ENCODE measurements at places on chromosomes 4 and X. TPM values are rescaled to one million over a fixed set of nuclear protein-coding genes. Genes with fewer than 3 reads are reported as not detected.

SFRP2 gene
- total RNA-seq: 15.0 TPM

AFF2 gene
- 6.5 TPM for total RNA-seq

- no peaks in the 10 kb centered on the region for H3K27me3 ChIP-seq
- H3K4me3 ChIP-seq: no peak overlapping the region
- H3K27ac ChIP-seq: no peak overlapping the region
- no peaks in the 10 kb centered on the region for H3K4me1 ChIP-seq
Observed at GRCh38 chrX:7580127-7580526, 262.8 kb upstream of the VCX start.

DNA sequence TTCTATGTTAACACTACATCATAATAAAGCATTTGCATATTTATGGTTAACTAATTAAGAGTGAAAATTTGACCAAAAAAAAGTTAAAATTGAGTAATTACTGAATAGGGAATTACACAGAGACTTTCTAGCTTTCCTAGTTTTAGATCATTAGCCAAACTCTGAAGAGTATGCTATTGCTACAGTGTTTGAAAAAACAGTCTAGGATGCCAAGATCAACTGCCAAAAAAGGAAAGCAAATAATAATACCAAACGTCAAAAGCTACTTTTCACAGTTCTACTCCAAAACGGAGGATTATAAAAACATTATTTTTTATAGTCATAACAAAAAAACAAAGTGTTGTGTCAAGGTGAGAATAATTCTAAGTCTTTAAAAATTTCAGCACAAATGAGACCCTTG is 359.8 kb upstream of the CTSO start:
- no peaks in the 10 kb centered on the region for H3K4me1 ChIP-seq
- no peaks in the 10 kb centered on the region for H3K36me3 ChIP-seq
- no peak overlapping the region for H3K27ac ChIP-seq
- H3K4me3 ChIP-seq: no peak overlapping the region
- no peak for DNase-seq

GRCh38 chrX:861340-861890 is 230.8 kb downstream of the SHOX start:
- H3K4me1 ChIP-seq: no peaks in the 10 kb centered on the region
- no peak for DNase-seq
- no peaks in the 10 kb centered on the region for H3K27me3 ChIP-seq
- no peak overlapping the region for H3K4me3 ChIP-seq
- H3K27ac ChIP-seq: no peak overlapping the region

DNA sequence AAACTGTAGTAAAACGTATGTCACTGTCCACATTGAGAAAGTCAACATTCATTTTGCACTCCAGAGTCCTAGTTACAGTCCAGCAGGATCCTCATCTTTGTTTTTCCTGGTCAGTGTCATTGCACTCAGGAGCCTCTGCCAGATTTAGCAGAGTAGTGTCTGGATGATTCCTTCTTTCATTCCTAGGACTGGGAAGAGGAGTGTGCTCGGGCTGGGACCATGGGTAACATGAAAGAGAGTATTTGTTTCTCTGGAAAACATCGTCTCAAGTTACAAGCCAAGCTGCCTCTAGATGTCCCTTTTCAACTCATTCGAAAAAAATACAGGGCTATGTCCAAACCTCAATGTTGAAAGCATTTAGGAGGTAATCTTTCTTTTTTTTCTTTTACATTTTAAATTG is 69.9 kb upstream of the TNIP3 start:
- no peaks in the 10 kb centered on the region for H3K36me3 ChIP-seq
- H3K27me3 ChIP-seq: no peaks in the 10 kb centered on the region
- H3K27ac ChIP-seq: no peak overlapping the region
- H3K4me3 ChIP-seq: no peak overlapping the region
- no peak for DNase-seq

DNA sequence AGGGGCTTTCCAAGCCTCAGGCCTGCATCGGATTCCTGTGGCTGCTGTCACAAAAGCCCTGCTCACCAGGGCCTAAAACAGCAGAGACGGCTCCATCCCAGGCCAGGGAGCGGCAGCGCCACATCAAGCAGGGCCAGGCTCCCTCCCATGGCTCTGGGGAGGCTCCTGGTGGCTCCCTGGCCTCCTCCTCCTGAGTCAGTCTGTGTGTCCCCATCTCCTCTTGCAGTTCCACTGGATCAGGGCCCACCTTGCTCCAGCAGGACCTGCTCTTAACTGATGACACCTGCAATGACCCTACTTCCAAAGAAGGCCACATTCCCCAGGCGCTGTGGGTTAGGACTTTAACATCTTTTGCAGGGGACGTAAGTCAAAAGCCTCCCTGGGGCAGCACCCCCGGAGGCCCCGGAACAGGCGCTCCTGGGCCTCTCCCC is 51.9 kb downstream of the CPZ start:
- no peak for DNase-seq
- H3K27me3 ChIP-seq: no peaks in the 10 kb centered on the region
- no peaks in the 10 kb centered on the region for H3K36me3 ChIP-seq
- no peak overlapping the region for H3K27ac ChIP-seq

- H3K36me3 ChIP-seq: no peaks in the 10 kb centered on the region
- no peaks in the 10 kb centered on the region for H3K27me3 ChIP-seq
- H3K4me3 ChIP-seq: no peak overlapping the region
Observed at GRCh38 chr4:159175085-159175988, 72.5 kb downstream of the RAPGEF2 start.

- H3K4me1 ChIP-seq: no peaks in the 10 kb centered on the region
- H3K27me3 ChIP-seq: no peaks in the 10 kb centered on the region
- no peak for DNase-seq
- no peak overlapping the region for H3K4me3 ChIP-seq
- no peaks in the 10 kb centered on the region for H3K36me3 ChIP-seq
- H3K27ac ChIP-seq: no peak overlapping the region
Observed at GRCh38 chr4:134215620-134216344, 14.2 kb upstream of the PABPC4L start.

BEX4 gene
- total RNA-seq: 75.6 TPM

CXCL3 gene
- total RNA-seq: 12.9 TPM

FBXO8 gene
- 35.7 TPM for total RNA-seq

GRCh38 chr4:149047368-149047767 is 605.2 kb upstream of the NR3C2 start:
- H3K4me3 ChIP-seq: no peak overlapping the region
- no peak overlapping the region for H3K27ac ChIP-seq
- no peaks in the 10 kb centered on the region for H3K27me3 ChIP-seq
- no peaks in the 10 kb centered on the region for H3K36me3 ChIP-seq
- DNase-seq: no peak
- H3K4me1 ChIP-seq: no peaks in the 10 kb centered on the region

DNA sequence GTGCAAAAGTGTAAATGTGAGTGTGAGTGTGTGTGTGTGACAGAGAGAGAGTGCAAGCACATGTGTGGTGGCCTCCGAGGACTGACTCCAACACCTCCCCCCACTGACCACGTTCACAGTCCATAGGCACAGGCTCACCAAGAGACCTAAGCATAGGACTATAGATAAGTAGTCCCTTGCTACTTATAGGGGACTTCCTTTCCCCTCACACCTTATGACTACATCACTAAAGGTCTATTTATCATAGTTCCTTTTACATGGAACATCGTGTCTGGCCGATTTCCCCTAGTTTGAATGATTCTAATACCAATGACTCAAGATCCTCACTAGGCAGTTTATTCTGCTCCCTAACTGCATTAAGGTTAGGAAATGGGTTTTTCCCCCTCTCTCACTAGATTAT is 17.8 kb downstream of the FRMPD3 start:
- DNase-seq: no peak
- no peak overlapping the region for H3K4me3 ChIP-seq
- no peaks in the 10 kb centered on the region for H3K27me3 ChIP-seq
- no peaks in the 10 kb centered on the region for H3K36me3 ChIP-seq
- no peak overlapping the region for H3K27ac ChIP-seq
- H3K4me1 ChIP-seq: no peaks in the 10 kb centered on the region

DNA sequence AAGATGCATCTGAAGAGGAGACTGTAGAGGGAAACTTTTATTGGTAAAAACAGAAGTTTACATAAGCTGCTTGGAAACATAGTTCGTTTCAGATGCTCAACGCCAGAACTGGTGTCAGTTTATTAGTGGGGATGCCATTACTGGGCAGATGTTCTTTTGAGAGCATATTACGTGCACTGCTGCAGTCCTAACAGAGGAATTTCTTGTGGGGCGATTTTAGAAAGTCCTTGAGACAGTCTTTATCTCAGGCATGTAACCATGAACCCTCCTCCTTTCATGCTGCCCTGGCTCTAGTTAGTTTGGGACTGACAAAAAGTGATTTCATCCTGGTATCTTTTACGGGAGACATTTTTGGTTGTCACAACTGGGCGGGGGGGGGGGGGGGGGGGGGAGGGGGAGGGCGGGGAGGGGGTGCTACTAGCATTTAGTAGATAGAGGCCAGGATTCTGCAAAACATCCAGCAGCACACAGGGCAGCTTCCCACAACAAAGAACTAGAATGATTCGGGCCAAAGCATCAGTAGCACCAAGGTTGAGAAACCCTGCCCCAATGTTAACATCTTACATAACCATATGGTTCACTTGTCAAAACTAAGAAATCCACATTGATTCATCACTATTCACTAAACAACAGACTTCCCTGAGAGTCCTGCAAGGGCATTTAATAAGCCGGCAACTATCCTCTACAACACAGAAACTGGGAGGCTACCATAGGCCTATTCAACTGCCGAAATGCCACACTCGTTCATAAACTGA is 118.6 kb upstream of the FTHL17 start:
- no peak for DNase-seq
- no peaks in the 10 kb centered on the region for H3K36me3 ChIP-seq

DNA sequence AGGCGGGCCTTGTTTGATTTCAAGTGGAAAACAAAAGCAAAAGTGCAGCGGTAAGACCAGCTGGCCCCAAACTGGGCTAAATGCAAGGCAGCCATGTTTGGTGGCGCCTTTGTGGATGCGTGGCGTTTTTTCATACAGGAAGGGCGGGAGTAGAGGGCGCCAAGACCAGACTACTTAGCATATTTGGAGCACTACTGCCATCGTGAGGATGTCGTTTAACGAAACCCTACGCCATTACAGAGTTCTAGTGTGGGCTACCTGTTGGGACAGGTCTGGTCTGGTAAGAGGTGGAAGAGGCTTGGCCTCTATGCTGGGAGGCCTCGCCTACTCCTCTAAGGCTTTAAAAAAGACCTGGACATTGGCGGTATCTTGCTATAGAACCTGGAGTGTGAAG is 230.7 kb upstream of the STK26 start:
- H3K27me3 ChIP-seq: no peaks in the 10 kb centered on the region
- no peak overlapping the region for H3K4me3 ChIP-seq
- H3K4me1 ChIP-seq: no peaks in the 10 kb centered on the region
- no peak for DNase-seq

NWD2 gene
- total RNA-seq: under 0.01 TPM

DNA sequence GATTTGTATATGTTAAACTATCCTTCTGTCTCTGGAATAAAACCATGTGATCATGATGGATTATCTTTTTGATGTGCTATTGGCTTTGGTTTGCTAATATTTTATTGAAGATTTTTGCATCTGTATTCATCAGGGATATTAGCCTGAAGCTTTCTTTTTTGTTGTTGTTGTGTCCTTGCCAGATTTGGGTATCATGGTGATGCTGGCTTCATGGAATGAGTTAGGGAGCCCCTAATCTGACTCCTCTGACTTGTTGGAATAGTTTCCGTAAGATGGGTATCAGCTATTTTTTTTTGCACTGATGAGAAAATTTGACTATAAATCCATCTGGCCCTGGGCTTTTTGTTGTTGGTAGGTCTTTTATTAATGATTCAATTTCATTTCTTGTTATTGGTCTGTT is 45.7 kb downstream of the ATP10D start:
- no peak overlapping the region for H3K4me3 ChIP-seq
- no peaks in the 10 kb centered on the region for H3K27me3 ChIP-seq
- no peaks in the 10 kb centered on the region for H3K4me1 ChIP-seq
- peaks cover 3% of the 10 kb centered on the region for H3K36me3 ChIP-seq
- no peak overlapping the region for H3K27ac ChIP-seq

BTC gene
- 1.7 TPM for total RNA-seq

- H3K4me1 ChIP-seq: no peaks in the 10 kb centered on the region
- no peak overlapping the region for H3K27ac ChIP-seq
- no peak for DNase-seq
Observed at GRCh38 chrX:30806187-30806728, 82.8 kb downstream of the TAB3 start.

MAGEC2 gene
- total RNA-seq: not detected

ARMCX1 gene
- total RNA-seq: 53.1 TPM
